ENCODE measurements at places on chromosomes 7 and 10.

GRCh38 chr10:51705774-51706173 is 6.4 kb upstream of the CSTF2T start:
- DNase-seq: no peak

DNA sequence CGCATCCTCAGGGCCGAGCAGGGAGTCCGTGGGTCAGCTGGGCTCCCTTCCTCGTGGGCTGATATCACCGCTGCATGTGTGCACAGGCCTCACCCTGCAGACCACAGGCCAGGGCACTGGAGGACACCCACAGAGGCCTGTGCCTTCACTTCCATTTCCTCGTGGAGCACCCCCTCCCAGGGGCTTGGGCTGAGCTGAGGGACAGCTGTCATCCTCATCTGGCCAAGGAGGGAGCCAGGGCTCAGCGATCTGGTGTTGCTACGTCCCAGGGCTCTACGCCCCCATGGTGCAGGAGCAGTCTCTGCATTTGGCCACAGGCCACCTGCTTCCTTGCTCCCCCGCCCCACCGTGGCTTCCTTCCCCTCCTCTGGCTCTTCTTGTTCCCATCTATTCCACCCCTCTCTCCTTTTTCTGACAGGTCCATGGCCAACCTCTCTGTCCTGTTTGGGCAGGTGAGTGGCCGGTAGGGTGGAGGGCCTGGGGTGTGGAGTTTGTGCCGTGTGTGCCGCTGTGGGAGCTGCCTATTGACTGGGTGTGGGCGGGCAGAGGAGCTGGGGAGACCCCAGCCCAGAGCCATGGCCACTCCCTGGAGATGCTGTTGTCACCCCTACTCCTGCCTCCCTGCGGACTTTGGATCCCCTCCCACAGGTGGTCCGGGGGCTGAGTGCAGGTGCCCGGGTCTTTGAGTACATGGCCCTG is 8.3 kb upstream of the ASIC3 start:
- DNase-seq: no peak

DNA sequence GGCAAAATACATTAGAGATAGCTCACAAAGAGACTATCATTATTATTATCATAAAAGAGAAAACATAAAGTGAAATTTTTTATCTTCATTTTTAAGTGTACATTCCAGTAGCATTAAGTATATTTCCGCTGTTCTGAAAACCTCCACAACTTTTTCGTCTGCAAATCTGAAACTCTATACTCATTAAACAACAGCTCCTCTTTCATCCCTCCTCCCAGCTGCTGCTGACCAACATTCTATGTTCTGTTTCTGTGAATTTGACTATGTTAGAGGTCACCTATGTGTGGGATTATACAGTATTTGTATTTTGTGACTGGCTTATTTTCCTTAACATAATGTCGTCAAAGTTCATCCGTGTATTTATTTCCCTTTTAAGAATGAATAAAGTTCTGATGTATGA is 429.3 kb upstream of the TPK1 start:
- no peak for DNase-seq

DNA sequence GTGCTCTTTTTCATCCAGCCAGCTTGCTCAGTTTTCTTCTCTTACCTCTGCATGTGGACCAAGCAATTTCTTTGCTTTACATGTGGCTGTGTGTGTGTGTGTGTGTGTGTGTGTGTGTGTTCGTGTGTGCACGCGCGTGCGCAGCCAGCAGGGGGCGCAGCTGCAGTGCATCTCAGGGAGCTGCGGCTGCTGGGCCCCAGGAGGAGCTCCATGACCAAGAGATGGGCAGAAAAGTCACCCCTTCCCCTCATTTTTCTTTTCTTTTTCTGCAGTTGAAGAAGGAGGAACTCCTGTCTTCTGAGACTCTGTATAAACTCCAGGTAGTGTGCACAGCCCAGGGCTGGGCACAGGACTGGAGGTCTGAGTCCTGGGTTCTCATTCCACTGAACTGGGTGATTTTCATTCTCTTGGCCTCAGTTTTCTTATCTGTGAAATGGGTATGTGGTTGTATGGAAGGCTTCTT is 41.8 kb downstream of the BLNK start:
- peak; percentile 54 for DNase-seq

GRCh38 chr7:110470420-110470819 is 620.5 kb upstream of the LRRN3 start:
- no peak for DNase-seq
